ENCODE measurements at places on chromosomes 16 and 17.

DNA sequence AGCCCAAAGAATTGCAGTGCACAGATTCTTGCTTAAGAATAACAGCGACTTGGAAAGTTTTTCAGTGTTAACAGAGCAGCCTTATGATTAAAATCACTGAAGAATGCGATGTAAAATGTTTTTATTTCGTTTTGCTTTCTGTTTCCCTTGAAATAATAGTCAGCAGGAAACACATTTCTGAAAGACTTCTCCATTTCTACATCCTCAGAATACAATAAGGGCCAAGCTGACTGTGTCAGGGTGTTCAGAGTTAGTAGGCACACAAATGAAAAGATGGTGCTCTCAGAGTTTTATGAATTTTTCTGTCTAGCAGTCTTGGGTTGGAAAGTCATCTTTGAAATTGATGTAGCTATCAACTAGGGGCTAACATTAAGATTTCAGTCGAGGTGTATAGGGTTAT, 582.9 kb upstream of the RBFOX1 start:
- no peak for DNase-seq

GRCh38 chr16:11327277-11328171, 17.7 kb upstream of the RMI2 start:
- DNase-seq, result no peak

DNA sequence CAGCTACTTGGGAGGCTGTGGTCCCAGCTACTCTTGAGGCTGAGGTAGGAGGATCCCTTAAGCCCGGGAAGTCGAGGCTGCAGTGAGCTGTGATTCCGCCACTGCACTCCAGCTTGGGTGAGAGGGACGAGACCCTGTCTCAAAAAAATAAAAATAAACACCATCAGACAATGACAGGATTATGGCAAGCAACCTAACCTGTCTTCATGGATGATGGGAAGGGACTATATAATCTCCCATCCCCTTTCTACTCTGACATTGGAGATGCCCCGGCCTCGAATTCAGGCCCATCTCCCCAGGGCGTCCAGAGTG, 893 bp downstream of the TRIM25 start:
- no peak for DNase-seq

GRCh38 chr16:87571868-87572244, 30.5 kb upstream of the JPH3 start:
- DNase-seq, result no peak

- DNase-seq, result no peak
Observed at GRCh38 chr16:55773859-55774549, 58.9 kb downstream of the CES1 start.

- DNase-seq, result no peak
Observed at GRCh38 chr17:42104264-42104663, 6.0 kb upstream of the ZNF385C start.

DNA sequence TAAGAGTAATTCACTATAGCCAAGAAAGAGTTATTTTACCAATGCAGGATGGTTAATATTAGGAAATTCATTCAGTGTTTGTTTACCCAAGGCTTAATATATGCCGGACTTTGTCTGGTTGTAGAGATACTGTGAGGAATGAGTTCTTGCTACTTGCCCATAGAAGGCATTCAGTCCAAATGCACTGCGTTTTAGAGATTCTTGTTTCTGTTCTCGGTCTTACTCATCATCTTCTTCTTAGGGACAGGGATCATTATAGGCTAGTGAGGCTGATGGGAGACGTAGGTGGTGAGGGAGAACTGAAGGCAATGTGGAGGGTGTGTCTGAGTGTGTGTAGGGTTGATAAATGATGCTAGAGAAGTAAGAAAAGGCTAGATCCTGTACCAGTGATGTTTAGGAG, 90.7 kb downstream of the OR1D5 start:
- DNase-seq, result no peak

GRCh38 chr17:73349647-73350046, 37.8 kb upstream of the CDC42EP4 start:
- no peak for DNase-seq

GRCh38 chr17:68732301-68732749, 131.2 kb upstream of the FAM20A start:
- DNase-seq, result no peak

DNA sequence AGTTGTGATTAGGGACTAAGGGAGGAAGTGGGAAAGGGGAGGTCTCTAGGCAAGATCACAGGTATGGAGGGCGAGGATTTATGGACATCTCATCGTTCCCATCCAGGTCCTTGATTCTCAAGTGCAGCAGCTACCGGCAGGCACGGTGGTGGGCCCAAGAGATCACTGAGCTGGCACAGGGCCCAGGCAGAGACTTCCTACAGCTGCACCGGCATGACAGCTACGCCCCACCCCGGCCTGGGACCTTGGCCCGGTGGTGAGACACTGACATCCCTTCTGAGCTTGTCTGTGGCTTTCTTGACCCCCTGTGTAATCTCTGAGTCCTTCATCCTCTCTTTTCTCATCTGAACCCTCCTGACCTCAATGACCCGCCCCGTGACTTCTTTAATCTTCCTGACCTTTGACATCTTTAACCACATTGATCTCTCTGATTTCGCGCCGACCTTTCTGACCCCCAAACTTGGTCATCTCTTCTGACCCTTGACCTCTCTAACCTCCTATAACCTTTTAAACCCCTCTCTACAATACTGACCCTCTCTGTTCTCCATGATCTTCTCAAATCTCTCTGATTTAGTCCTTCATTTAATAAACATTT, 3.8 kb downstream of the PLD2 start:
- DNase-seq, result no peak

GRCh38 chr16:19757762-19758595, 39.9 kb downstream of the IQCK start:
- DNase-seq, result no peak

- no peak for DNase-seq
Observed at GRCh38 chr17:81049973-81050551, 15.1 kb downstream of the BAIAP2 start.

DNA sequence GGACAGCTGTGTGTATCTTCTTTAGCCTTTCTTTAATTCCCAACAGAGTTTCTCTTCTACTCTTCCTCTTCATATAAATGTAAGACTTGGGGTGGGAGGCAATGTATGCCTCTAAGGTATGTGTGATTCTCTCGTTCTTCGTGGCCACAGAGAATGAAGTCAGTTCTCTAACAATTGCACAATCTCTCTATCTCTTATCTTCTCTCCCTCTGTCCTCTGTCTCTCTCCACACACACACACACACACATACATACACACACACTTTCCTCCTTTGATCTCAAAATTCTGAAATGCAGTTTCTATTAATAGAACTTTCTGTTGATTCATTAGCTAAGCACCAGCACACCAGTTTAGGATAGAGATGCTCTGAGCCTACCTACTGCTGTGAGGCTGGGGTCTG, 615.7 kb upstream of the SALL1 start:
- no peak for DNase-seq

GRCh38 chr16:56931271-56931891, 561 bp upstream of the HERPUD1 start:
- DNase-seq, result no peak

DNA sequence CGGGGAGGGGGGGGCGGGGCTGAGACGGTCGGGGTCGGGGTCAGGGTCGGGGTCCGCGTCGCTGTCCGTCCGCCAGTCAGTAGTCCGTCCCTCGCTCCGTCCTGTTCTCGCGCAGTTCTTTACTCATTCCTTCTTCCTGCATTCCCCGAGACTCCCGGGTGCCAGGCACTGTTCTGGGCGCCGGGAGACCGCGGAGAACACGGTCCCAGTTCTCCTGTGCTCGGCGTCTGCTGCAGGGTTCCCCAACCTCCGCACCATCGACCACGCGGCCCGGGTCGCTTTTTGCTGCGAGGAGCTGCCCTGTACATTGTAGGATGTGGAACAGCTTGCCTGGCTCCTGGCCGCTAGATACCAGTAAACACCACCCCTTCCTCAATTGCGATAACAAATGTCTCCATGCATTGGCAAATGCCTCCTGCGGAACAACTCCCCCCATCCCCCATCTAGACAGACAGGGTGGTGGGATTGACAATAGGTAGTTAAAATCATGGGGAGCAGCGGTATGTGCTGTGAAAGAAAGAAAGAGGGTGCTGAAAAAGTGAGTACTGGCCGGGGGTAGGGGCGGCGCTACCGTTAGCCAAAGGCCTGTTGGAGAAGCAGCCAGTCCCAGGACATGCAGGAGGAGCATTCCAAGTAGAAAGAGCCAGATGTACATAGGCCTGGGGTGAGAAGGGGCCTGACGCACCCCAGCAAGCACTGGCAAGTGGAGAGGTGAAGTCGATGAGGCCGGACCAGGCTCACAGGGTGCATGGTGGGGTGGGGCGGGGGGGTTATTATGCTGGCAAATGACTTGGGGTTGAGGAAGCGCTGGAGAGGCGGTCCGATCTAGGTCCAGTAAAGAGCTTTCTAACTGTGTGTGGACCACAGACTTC, 631 bp downstream of the TRAF7 start:
- no peak for DNase-seq

DNA sequence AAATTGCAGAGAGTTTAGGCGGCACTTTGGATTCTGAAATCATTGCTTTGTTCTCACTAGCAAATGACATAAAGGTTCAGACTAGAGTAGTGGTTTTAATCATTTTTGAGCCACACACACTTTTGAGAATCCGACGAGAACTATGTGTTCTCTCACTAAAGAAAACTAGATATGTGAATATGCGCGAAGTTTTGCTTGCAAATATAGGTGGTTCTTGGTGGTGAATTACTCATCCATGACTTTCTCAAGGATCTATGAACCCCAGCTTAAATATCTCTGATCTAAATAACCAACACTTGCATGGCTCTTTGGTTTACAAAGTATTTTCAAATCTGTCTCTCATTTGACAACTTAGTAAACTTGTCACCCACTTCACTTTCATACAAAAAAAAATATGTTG, 54.8 kb downstream of the NOG start:
- no peak for DNase-seq

DNA sequence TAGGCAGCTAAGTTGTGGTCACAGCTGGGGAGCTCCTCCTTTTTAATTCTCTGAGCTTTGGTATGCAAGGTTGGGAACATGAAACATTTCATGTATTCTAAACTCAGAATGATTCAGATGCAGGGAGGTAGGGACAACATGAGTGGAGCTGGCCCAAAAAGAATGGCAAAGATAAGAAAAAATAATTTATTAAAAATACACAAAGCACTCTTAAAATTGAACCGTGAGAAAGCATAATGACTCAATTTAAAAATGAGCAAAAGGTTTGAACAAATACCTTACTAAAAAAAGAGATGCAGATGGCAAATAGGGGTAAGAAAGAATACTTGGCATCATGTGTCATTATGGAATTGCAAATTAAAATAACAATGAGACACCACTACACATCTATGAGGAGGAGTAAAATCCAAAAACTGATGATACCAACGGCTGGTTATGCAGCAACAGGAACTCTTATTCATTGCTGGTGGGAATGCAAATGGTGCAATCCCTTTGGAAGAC, 175.6 kb upstream of the IRX3 start:
- no peak for DNase-seq

- DNase-seq, result peak; percentile 61
Observed at GRCh38 chr17:66829386-66829864, 5.5 kb upstream of the CACNG5 start.

GRCh38 chr17:7004398-7005253, 7.8 kb upstream of the RNASEK start:
- DNase-seq, result no peak

- DNase-seq, result no peak
Observed at GRCh38 chr16:29805232-29806098, 864 bp upstream of the MAZ start.

- no peak for DNase-seq
Observed at GRCh38 chr16:17346621-17347569, 123.9 kb downstream of the XYLT1 start.

DNA sequence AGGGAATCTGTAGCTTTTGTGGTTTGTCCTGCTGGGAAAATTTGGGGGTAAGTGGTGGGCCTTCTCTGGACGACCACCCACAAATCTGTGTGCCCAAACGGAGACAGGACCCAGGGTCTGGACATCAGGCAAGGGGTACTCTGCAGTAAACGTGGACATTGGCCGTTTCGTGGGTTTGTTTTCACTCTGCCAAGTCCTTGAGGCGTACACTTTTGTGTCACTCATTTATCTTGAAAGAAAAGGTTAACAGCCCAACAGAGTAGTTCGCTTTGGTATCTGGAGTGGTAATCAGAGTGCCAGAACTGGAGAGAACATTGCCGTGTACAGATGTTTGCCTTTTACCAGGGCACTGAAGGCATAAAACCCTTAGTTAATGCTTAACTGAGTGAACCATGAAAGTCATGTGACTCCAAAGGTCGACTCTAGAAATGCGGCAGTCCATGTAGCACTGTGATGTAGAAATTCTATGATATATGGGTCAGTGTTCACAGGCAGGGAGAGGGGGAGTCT, 15.4 kb downstream of the NAA60 start:
- no peak for DNase-seq

DNA sequence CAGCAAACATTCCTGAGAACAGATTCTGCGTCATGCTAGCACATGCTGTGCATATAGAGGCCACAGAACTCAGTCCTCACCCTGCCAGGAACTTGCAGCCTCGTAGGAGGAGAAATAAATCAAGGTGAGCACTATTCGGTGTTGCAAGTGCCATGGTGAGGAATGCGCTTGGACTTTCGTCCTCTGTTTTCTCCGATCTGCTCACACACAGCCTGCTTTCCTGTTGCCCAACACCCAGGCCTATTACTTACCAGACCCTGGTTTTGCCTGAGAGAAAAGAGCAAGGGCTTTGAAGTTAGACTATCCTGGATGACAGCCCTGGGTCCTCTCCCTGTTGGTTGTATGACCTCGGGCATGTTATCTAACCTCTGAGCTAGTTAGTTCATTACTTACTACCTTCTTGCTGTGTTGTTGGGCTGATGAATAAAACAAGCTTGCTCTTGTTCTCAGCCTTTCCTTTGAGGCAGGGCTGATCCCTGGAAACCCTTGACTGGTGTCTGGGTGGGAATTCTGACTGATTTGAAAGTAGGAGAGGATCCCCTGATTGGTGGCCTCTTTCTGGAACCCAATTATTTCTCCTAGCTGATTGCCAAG, 2.9 kb downstream of the ACSF2 start:
- no peak for DNase-seq

- no peak for DNase-seq
Observed at GRCh38 chr17:39281806-39282205, 56.1 kb upstream of the STAC2 start.
